CD4-positive, alpha-beta T cell treated with Interleukin-4 for 4 hours (primary cell): ENCODE measurements at places on chromosomes 12 and 14.

DNA sequence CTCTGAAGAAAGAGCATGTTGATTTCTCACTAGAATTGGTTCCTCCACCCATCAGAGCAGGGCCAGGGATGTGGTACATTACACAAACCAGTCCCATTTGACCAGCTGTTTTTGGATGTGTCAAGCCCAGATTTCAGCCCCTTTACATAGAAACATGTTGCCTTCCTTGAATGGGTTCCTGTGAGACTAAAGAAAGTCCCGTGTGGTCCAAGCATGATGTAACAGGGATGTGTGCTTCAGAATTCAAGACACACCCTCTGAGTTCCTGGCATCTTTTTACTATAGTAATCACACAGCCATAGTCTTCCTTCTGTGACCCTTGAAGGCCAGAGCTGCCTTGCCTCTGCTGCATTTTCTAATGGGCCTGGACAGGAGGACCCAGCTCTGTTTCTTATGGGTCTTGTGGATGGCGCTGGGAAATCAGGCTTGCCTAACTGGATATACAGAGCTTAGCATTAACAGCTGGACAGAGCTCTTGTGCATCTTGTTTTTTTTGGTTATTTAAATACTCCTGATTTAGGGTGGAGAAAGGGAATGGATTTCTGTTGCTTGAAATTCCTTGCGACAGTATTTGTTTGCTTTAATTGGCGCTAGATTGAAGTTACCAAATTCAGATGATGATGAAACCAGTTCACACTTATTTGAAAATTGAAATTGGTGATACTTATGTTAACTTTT is 341.0 kb downstream of the ZFP36L1 start:
- DNase-seq: no peak

DNA sequence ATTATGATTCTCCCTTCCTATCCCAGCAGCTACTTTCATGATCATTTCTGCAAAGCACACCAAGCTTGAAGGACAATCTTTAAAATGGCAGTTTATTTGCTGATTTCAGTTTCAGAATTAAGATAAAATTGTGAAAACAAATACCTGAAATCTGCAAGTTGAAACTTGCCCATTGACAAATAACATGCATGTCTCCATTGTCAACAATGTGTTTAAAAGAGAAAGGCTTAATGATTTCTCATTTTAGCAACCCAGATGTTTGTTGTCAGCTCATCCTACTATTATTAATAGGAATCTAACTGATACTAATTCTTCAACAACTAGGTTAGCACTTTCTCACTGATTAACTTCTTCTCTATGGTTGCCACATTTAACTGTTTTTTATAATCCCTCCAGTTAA is 474.6 kb downstream of the PRKD1 start:
- no peak for DNase-seq

- DNase-seq: no peak
These were observed 1.5 kb upstream of the NANOG start for GRCh38 chr12:7787574-7788293.

- DNase-seq: no peak
These were observed 97.4 kb downstream of the LMNTD1 start for GRCh38 chr12:25455696-25456095.

- no peak for DNase-seq
These were observed 123.2 kb upstream of the MAX start for GRCh38 chr14:65225299-65226159.

DNA sequence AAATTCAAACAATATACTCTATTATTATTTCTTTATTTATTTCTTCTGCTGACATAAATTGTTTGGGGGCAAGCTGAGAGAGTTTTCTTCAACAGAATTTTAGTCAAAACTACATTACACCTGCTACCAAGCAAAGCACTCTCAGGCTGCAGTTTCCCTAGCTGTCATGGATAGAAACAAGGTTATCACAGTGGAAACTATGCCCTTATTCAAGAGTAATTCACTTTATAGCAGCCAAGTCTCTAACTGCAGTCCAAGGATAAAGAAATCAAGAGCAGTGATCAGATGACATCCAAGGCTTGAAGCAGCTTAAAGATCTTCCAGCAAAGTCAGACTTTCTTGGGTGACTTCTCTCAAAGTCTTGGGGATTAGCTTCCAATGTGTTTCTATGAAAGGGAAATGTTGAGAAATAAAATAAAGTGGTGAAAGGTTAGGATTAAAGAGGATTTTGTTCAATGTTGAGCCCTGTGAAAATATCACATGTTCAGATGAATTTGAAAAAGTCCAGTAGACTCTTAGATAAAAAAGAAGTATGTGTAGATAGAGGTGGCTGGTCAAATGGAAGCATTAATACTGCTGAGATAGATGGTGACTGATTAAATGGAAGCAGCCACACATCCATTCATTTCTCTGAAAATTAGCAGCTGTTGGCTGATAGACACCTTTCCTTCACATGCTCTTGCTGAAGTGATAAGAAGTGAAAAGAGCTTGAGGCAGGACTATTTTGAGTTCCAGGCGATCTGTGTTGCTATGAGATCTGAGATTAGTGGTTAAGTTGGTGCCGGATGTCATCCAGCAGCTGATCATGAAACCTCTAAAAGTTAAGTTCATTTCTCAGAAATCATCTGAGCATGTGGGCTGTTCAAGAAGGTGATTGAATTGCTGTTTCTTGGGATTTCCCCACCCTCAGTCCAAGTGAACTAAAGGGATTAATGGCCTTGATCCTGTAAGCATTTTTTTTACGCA is 257.8 kb upstream of the BTG1 start:
- DNase-seq: peak; percentile 92

GRCh38 chr14:73091044-73091443 is 32.7 kb downstream of the RBM25 start:
- DNase-seq: no peak

GRCh38 chr12:71599210-71599609 is 64.4 kb downstream of the ZFC3H1 start:
- no peak for DNase-seq

DNA sequence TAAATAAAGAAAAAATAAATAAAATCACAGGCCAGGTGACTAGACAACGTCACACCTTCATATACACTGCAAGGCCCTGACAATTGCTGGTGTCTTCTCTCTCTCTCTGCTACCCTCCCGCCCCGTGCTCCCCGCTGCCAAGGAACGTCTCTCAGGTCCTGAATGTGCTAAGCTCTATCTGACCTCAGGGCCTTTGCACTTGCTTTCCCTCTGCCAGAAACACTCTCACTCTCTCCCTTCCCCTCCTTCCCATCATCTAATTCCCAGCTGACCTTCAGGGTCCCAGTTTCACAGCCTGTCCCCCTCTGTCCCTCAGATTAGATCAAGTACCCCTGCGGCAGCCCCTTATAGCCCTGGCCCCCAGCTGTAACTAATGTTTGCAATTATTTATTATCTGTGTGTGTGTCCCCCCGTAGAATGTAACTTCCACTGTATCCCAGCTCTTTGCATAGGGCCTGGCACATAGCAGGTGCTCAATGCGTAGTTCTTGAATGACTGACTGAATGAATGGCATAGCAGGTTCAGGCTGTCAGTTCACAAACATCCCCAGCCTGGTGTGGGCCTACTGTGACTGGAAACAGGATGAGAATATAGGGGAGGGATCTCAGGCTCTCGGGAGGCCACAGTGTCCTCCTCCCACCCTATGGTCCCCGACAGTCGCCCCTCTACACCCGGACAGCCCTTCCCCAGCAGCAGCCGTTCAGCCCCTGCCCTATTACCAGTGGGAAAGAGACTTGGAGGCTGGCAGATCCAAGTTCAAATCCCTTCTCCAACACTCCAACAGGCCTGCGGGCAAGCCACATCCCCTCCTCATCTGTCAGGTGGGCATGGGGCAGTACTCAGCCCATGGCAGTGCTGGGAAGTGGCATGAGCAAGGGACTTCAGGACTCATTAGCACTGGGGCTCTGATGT is 6.6 kb downstream of the BEGAIN start:
- DNase-seq: no peak

- DNase-seq: no peak
These were observed 60.9 kb downstream of the ELK3 start for GRCh38 chr12:96255077-96255476.

- peak; percentile 1 for DNase-seq
These were observed 136.1 kb upstream of the WSCD2 start for GRCh38 chr12:107992870-107993451.

- DNase-seq: no peak
These were observed 176.7 kb downstream of the DPF3 start for GRCh38 chr14:72717220-72717619.

DNA sequence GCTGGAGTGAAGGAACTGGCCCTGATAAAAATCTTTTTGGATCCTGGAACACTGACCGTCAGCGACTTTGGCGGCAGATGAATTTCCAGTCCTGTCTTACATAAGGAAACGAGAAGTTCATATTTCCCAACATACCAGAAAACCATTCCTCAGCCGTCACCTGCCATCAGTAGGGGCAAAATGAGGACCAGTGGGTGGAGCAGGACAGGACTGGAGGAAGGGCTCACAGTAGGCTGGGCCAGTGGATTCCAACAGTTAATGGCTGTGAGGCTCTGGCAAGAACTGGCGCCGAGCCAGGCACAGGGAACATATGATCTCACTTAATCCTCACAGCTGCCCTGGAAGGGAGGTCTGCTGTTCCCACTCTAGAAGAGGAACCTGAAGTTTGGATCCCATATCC is 67.2 kb upstream of the FAM181A start:
- DNase-seq: no peak

- peak; percentile 29 for DNase-seq
These were observed 12.0 kb downstream of the CLSTN3 start for GRCh38 chr12:7142056-7142644.

DNA sequence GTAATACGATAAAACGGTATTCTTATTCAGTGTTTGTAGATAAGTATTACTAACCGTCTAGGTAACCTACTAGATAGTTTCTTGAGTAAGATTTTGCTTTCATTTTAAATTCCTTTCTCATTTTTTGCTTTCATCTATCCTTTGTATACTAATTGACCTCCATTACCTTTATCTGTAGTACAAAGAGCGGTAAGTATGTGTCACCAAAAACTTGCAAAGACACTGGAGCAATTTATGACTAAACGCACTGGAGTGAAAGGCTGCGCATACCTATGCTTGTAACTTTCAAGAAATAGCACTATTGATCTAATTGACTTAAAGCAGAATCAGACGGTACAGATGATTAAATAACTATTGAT is 1.7 kb downstream of the ARHGAP5 start:
- peak; percentile 63 for DNase-seq

DNA sequence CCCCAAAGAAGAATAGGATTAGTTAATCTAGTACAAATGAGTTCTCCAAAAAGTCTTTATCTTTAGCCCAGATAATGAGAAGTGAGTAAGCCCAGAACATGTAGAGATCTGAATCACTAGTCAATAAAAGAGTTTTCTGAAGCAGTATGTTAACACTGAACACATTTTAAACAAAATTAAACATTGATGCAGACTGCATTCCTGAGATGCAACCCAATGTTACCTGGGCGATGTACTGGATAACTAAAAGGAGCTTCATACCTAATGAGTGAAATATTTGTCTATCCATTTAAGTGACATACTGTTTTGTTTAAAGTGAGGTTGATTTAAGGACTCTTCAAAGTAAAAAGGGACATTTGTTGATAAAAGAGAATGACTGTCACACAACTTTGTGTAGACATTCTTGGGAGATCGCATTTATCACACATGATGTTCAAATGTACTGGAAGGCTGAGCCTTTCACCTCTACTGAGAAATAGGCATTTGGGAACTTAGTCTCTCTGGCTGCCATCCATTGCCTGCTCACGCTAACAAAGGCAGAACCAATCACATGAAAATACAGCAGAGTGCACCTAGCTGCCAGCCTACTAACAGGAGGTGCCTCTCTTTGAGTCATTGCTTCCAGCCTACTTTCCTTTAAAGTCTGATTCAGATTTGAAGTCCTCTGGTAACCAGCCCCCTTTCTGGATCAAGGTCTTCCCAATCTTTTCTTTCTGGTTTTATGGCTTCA is 287.7 kb downstream of the BTG1 start:
- DNase-seq: no peak

DNA sequence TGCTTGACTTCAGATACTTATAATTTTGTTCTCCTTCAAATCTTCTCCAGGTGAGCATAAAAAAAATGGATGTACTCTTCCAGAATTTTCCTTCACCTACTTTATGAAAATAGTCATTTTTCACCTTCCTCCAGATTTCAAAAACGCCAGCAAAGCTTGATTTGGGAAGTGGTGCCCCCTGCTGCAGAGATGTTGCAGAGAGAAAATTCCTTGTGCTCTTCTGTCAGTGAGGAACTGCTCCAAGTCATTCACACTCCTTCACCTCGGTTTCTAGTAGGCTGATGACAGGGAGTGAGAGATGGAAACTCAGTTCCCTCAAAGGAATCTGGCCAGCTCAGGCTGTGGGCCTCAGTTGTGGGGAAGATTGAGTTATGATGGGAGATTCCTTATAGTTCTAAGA is 24.2 kb upstream of the RNASE3 start:
- DNase-seq: no peak

- no peak for DNase-seq
These were observed 185.2 kb upstream of the RTL1 start for GRCh38 chr14:101088714-101089113.

- no peak for DNase-seq
These were observed 303 bp downstream of the PUS7L start for GRCh38 chr12:43758247-43758727.
